ENCODE measurements at places on chromosomes 12 and 14. TPM values are rescaled to one million over a fixed set of nuclear protein-coding genes. Genes with fewer than 3 reads are reported as not detected.

Gene C12orf54
- total RNA-seq, result not detected

Gene STON2
- total RNA-seq, result 0.13 TPM

Gene SLC7A7
- 18.6 TPM for total RNA-seq

Gene TPH2
- total RNA-seq, result 0.14 TPM

Gene ETV6
- 9.0 TPM for total RNA-seq

Gene CALM1
- 1,419 TPM for total RNA-seq

Gene NRIP2
- total RNA-seq, result not detected

Gene PTPN6
- total RNA-seq, result 0.13 TPM

Gene ACSS3
- total RNA-seq, result not detected

All from pulmonary artery endothelial cell (primary cell).